SK-MEL-5 (cell line): ENCODE measurements at places on chromosomes 1 and 21. TPM values are rescaled to one million over a fixed set of nuclear protein-coding genes. Genes with fewer than 3 reads are reported as not detected.

OR6N1 gene
- not detected in 2 replicates for total RNA-seq

MROH7 gene
- 0.11 TPM in 1 of 2 replicates, not detected in the other for total RNA-seq

PAQR6 gene
- total RNA-seq: 0.13 and 0.32 TPM in 2 replicates

ACKR1 gene
- total RNA-seq: not detected in 2 replicates

NFASC gene
- total RNA-seq: 1.7 and 2.6 TPM in 2 replicates

KPRP gene
- total RNA-seq: not detected in 2 replicates

AMY1C gene
- total RNA-seq: not detected in 2 replicates

LCE2C gene
- not detected in 2 replicates for total RNA-seq

TPRG1L gene
- total RNA-seq: 12.2 and 12.3 TPM in 2 replicates

PRDX1 gene
- 1,043 and 1,143 TPM in 2 replicates for total RNA-seq

LRRC71 gene
- total RNA-seq: not detected in 2 replicates

EIF2D gene
- 57.8 and 58.7 TPM in 2 replicates for total RNA-seq

HAO2 gene
- 0.21 and 0.43 TPM in 2 replicates for total RNA-seq

OVAAL gene
- 23.6 and 25.8 TPM in 2 replicates for total RNA-seq
